T47D (cell line): ENCODE measurements at places on chromosomes 3 and 15.

- no peak for DNase-seq
Observed at GRCh38 chr3:115644391-115644790, 21.1 kb downstream of the GAP43 start.

- DNase-seq = no peak
Observed at GRCh38 chr3:183486472-183486871, 58.1 kb upstream of the MCF2L2 start.

GRCh38 chr15:58462973-58463663, 31.3 kb downstream of the LIPC start:
- no peak for DNase-seq

GRCh38 chr3:26963361-26963743, 340.8 kb downstream of the LRRC3B start:
- no peak for DNase-seq

GRCh38 chr15:52071570-52071969, 41.0 kb downstream of the BCL2L10 start:
- peak; percentile 69 for DNase-seq

DNA sequence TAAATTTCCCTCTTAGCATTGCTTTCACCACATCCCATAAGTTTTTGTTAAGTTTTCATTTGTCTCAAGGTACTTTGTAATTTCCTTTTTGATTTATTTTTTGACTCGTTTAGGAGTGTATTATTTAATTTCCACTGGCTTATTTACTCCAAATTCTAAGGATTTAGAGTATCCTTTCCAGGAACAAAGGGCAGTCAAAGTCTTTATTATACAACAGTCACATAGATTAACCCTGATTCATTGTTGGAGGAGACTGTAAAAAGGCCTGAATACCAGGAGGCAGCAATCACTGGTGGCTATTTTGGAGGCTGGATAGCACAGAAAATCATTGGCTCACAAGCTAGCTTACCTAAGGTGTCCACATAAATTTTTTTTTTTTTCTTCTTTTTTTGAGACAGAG, 39.9 kb downstream of the OIP5 start:
- DNase-seq = no peak

DNA sequence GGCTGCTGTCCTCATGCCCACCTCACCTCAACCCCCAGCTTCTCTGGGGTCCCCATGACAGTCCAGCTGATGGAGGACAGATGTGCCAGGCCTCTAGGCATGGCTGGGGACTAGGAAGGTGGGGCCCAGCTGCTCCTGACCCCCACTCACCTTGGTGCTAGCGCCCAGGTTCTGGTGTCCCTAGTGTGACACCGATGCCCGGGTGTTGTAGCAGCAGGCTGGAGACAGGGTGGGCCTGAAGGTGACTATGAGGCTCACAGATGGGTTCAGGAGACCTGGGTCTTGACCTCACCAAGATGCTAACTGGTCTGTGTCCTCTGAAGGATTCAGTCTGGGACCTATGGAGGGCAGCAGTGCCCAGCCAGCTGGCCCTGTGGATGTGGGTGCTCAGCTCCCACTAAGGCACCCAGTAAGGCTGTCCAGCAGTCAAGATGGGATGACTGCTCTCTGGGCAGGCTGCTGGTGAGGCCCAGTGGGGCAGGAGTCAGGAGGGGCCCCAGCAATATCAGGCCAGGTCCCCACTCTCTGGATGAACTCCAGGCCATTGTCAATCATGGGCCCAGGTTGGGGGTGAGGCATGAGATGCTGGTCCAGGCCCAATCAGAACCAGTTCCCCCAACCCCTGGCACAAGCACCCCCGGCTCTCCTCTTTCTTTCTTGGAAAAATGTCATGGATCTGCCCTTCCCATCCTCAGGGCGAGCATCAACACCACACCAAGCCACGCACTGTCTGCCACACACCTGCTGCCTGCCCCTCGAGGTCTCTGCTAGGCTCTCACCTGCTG, 33.0 kb downstream of the ALDH1L1 start:
- DNase-seq = no peak

DNA sequence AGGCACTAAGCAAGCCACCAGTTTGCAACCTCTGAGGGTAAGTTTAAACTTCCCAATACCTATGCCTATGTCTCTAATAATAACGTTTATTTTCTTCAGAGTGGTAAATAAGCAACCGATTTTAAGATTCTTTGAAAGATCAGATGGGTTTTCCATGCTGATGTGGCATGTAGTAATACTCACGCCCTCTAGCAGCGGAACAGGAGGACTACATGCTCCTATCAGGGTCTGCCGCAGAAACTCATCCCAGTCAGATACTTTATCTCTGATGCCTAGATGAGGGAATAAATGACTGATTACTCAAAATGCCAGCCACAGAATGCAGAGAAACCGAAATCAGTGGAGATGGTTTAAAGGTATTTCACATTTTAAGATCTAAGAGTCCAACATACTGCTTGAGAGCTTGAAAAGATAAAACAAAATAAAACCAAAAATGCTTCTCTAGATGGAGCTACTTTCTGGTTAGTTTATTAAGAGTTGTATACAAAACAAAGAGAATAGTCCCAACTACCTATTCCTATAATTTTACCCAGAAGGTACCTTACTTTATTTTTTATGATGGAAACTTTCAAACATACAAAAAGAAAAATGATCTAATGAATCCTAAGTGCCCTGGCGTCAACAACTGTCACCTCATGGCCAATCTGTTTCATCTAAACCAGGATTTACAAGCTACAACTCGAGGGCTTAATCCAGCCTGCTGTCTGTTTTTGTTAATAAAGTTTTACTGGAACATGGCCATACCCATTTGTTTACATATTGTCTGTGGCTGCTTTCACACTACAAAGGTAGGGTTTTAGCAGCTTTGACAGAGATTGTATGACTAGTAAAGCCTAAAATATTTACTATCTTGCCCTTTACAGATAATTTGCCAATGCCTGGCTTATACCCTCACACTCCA, 37.5 kb upstream of the STIMATE start:
- DNase-seq = peak; percentile 36

- DNase-seq = no peak
Observed at GRCh38 chr3:98754483-98754882, 8.7 kb upstream of the ST3GAL6 start.

DNA sequence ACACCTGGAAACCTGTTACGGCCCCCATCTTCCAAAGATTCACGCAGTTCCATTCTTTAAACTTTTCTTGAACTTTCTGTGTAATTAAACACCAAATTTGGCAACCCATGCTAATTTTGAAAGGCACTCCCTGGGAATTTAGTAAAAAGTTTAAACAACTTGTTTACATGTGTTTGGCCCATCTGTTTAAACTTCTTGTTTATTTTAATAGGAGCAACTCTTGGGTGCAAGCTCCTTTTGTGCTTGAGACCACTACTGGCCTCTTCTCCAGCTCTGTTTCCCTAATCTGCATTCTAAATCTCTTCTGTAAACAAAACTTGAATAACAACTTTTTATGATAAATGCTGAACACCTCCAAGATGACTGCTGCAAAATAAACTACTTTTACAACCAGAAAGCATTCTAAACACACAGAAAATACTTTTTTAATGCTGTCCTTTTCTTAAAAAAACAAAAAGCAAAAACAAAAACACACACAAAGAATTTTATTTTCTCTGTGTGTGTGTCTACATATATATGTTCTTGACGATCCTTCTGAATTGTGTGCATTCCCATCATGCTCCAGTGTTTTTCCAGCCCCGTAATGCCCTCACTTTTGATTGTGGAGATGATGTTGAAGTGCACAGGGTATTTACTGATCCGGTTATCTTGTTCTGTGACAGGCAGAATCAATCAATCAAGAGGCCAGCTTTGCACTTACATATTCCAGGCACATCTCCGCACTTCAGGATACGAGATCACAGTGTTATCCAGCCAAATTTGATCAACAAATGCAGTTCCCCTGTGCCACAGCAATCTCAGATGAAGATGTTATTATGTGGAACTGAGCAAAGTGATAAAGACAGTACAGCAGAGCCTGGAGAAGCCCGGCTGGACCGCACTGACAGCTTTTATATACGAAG, 416.9 kb downstream of the FOXP1 start:
- peak; percentile 28 for DNase-seq

DNA sequence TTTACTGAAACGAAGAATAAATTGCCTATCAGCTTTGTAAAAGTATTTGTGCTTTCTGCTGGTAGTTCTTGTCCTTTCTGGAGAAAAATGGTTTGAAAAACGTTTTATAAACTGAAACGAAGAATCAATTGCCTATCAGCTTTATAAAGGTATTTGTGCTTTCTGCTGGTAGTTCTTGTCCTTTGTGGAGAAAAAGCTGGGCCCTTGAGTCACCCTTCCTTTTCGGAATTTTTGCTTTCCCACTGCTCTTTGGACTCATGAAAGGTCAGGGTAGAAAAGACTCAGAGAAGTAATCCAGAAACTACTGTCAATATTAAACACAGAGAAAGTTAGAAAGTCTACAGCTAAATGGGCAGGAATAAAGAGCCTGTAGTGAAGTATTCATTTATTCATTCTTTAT, 72.8 kb downstream of the EOMES start:
- no peak for DNase-seq

GRCh38 chr15:56351957-56352506, 13.2 kb upstream of the TEX9 start:
- no peak for DNase-seq

- DNase-seq = no peak
Observed at GRCh38 chr3:179797192-179797591, 144.4 kb downstream of the USP13 start.

DNA sequence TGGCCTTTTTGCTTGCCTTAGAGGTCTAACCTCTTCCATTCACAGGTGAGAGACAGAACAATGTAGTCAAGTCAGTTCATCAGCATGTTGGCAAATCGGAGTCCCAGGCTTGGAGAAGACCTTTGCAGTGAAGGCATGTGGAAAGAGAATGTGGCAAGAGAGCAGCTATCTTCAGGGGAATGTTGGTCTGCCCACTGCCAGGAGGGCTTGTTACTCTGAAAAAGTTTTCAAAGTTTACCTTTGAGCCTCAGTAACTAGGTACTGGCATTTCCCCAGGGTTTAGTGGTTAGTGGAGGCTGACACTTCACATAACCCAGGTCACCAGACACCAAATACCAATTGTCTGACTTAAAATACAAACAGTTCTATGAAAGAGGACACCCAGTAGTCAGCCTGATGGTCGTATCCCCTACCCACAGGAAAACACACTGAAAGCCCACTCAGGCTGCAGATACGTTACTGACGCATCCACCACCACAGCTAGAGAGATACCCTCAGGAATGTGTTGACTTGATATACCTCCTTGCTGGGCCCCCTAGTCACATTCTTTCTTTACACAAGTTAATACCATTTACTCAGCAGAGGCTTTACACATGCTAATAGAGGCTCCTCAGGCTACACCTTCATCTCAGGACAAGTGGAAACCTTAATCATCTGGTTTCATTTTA, 9.7 kb upstream of the ARID3B start:
- no peak for DNase-seq

GRCh38 chr3:23115171-23115877, 87.8 kb upstream of the UBE2E2 start:
- DNase-seq = peak; percentile 80

- no peak for DNase-seq
Observed at GRCh38 chr3:131216330-131216729, 165.2 kb upstream of the NUDT16 start.

DNA sequence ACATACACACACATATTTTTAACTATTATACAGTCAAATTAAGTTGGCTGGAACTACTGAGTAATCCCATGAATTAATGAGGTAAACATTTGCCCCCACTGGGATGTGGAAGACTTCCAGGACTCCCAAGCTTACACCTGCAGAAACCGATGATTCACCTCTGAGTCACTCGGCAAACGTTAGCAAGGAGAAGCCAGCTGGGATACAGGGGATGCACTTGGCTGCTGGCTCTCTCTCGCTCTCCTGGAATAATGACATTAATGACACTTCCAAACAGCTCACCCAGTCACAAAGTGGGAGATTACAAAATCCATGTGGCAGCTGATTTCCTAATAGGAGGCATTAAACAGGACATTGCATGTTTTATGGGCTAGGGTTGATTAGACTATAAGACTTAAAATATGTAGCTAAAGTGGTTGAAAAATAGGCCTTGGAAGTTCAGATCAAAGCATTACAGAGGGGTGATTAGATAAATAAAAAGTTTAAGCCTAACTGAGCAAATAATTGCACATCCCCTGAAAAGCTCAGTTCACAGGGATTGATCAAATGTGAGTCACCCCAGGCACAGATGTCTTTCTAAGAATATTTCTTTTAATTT, 500.9 kb downstream of the SOX2 start:
- DNase-seq = peak; percentile 87

GRCh38 chr15:91186904-91187656, 87.0 kb downstream of the SV2B start:
- DNase-seq = peak; percentile 77

- no peak for DNase-seq
Observed at GRCh38 chr3:13506680-13507079, 26.6 kb downstream of the HDAC11 start.

DNA sequence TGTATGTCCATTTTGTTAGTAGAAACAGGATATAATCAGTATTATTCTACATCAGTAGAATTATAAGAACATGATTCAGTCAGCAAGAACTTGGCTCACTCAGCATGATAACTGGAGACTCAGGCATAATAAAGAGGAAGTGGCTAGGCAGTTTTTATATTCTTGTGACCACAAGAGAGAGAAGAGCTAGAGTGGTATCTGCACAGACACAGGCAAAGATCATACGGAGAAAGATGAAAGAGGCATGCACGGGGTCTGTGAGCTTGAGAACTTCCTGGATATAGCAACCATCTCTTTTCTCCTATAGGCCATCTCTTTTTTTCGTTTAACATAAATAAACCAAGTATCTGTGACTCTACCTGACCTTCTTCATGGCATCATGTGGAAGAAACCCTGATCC, 46.8 kb downstream of the MYO5A start:
- no peak for DNase-seq

- DNase-seq = no peak
Observed at GRCh38 chr3:151919030-151919328, 45.5 kb downstream of the SUCNR1 start.

- peak; percentile 79 for DNase-seq
Observed at GRCh38 chr3:154126651-154127050, 5.5 kb downstream of the ARHGEF26 start.

DNA sequence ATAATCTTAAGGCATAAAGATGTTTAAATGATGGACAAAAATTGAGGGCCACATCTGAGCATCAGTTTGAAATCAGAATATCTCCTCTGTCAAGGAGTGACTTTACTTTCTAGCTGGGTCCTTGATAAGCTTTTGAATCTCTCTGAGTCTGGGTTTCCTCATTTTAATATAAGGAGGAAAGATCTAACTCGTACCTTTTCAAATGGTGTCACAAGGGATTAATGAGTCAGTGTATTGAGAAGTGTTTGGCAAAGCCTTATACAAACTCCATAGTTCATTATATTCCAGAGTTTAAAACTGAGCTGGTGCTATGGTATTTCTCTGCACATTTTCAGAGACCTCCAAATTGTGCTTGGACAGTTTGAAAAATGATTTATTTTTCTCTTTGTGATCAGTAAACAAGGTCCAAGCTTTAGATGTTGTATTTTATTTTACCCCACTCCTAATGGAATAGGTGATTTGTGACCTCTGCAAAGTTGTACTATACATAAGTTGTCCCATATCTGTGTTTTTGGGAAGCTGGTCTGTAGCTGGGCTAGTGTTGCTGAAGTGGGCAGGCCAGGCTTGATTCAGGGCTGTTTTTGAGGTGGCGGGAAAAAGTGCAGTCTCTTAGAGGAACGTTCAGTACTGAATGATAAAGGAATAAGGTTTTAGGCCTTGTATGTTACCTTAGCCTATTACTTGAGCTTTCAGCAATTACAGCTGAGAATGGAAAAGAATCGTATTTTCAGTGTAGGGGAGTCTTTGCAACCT, 5.6 kb downstream of the FNDC3B start:
- no peak for DNase-seq
